ENCODE measurements at places on chromosomes 2 and 18.
A peak's percentile ranks its signal among the peaks of the same experiment; 100 is the strongest.

DNA sequence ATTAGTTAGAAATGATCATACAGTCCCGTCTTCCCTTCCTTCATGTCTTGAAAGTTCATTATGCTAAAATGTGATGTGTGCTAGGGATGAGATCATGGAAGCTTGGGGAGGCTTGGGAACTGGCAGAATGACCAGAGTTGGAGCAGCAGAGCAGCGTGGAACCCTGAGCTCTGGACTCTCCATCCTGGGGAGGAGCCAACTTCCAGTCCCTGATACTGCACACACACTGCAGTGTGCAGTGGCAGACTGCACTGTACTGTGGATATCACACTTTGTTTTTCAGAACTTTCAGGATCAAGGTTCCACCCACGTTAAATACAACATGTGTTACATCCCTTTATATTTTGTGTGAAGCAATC lies 27.3 kb upstream of the GREB1 start:
- no peaks in the 10 kb centered on the region for H3K4me1 ChIP-seq
- no peaks in the 10 kb centered on the region for H3K36me3 ChIP-seq
- H3K27me3 ChIP-seq = peaks cover 5% of the 10 kb centered on the region
- no peak overlapping the region for H3K4me3 ChIP-seq
- no peak for DNase-seq

- H3K4me3 ChIP-seq = no peak overlapping the region
- no peaks in the 10 kb centered on the region for H3K4me1 ChIP-seq
- no peak for DNase-seq
- no peak overlapping the region for H3K27ac ChIP-seq
- no peaks in the 10 kb centered on the region for H3K36me3 ChIP-seq
- no peaks in the 10 kb centered on the region for H3K27me3 ChIP-seq
Measured at GRCh38 chr18:47750889-47751423, 179.5 kb downstream of the SMAD2 start.

GRCh38 chr2:63861220-63861822 lies 19.6 kb downstream of the UGP2 start:
- H3K27ac ChIP-seq = peak overlapping the region; percentile 19
- H3K27me3 ChIP-seq = no peaks in the 10 kb centered on the region
- H3K36me3 ChIP-seq = no peaks in the 10 kb centered on the region
- peak; percentile 66 for DNase-seq
- H3K4me3 ChIP-seq = no peak overlapping the region
- peaks cover 46% of the 10 kb centered on the region for H3K4me1 ChIP-seq

- no peak overlapping the region for H3K4me3 ChIP-seq
- H3K27me3 ChIP-seq = no peaks in the 10 kb centered on the region
- H3K27ac ChIP-seq = no peak overlapping the region
Measured at GRCh38 chr2:232142049-232142448, 180.5 kb downstream of the DIS3L2 start.

Measured in left lung (tissue), 14 donors.